ENCODE measurements at places on chromosomes 5 and 9.

DNA sequence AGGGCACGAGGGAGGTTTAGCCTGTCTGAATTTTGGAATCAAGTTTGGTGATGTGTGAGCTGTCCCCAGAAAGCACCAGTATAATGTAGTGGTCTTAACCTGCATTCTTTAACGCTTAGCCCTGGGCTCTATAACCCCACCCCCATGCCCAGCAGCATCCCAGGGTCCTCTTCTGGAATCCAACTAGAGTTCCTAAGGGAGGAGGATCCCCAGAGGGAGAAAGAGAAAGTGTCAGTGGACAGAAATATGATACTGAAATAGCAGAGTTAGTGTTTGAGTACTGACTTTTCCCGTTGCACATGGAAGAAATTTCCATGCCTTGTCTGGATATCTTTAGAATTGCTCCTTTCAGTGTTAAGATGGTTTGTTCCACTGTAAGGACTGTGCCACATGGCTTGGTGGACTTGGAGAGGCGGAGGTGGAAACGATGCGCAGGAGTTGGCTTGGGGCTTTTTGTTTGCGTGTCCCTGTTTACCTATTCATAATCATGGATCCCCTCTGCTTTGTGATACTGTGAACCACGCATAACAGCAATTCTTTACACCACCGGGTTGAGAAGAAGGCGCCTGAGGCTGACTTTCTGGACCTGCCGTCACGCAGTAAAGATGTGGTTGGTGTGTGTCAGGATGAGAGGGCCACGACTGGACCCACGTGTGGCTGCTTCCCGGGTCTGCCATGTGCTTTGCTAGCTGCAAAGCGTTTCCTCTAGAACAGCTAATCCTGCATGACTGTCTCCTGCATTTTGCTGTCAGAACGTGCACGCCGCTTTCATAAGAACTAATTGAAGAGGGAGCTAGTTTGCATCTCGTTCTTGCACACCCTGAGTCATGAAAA lies 142.3 kb downstream of the SMARCA2 start:
- DNase-seq = no peak

- DNase-seq = no peak
These were observed 351.0 kb downstream of the KIAA0825 start for GRCh38 chr5:94267350-94267899.

GRCh38 chr5:44388321-44389089 lies 715 bp downstream of the FGF10 start:
- no peak for DNase-seq

GRCh38 chr5:56323505-56323904 lies 90.4 kb upstream of the ANKRD55 start:
- DNase-seq = no peak

GRCh38 chr5:56129288-56129687 lies 103.8 kb downstream of the ANKRD55 start:
- DNase-seq = no peak

All from T-helper 17 cell (primary cell).